ENCODE measurements at places on chromosomes 3 and 15.

DNA sequence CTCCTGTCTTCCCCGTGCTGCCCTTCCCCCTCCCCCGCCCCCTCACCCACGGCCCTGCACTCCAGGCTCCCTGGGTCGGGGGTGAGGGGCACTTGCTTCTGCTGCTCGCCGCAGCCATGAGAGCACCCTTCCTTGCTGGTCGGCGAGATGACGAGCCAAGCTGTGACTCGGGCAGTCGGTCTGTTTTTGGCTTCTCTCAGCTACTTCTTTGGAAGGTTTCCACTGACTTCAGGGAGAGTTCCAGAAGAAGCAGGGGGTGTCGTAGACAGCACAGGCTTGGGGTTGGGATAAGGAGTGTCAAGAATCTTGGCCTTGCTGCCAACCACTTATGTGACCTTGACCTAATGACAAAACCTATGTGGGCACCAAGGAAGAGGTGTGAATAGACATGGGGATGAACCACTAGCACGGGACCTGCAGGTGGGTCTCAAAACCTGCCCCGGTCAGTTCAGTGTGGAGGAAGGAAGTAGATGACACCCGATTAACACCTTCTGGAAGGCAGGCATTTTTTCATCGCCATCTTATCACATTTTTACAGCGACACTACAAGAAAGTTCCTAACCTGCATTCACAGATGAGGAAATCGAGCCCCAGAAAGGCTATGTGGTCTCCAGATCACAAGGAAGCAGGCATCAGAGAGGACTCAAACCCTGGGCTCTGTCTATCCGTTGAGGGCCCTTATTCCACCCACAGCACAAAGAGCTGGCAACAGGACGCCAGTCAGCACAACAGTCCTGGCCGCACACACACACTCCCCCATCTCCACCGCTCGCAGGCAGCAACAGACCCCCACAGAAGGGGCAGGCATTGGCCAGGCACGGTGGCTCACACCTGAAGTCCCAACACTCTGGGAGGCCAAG lies 120.9 kb downstream of the LIPC start:
- no peak for DNase-seq

GRCh38 chr15:40090774-40091455 lies 17.8 kb downstream of the BMF start:
- no peak for DNase-seq

GRCh38 chr3:149621218-149622005 lies 36.4 kb downstream of the WWTR1 start:
- DNase-seq = no peak

DNA sequence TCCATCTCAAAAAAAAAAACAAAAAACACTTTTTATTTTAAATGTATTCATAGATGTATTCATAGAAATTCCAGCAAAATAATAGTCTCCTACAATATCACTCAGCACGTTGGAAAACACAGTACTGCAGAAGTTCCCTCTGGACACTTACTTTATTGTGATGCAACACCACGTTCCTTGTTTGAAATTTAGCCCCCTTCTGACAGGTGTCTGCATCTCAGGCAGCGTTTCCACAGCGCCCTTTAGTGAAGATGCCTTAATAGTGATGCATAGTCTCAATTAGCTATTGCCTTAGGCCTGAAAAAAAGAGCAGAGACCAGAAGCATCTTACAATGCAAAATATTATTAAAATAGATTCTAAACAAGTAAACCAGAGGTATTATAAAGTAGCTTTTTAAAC lies 20.3 kb downstream of the IL12A start:
- no peak for DNase-seq

- DNase-seq = no peak
These were observed 95.2 kb downstream of the CHSY1 start for GRCh38 chr15:101156509-101157159.

DNA sequence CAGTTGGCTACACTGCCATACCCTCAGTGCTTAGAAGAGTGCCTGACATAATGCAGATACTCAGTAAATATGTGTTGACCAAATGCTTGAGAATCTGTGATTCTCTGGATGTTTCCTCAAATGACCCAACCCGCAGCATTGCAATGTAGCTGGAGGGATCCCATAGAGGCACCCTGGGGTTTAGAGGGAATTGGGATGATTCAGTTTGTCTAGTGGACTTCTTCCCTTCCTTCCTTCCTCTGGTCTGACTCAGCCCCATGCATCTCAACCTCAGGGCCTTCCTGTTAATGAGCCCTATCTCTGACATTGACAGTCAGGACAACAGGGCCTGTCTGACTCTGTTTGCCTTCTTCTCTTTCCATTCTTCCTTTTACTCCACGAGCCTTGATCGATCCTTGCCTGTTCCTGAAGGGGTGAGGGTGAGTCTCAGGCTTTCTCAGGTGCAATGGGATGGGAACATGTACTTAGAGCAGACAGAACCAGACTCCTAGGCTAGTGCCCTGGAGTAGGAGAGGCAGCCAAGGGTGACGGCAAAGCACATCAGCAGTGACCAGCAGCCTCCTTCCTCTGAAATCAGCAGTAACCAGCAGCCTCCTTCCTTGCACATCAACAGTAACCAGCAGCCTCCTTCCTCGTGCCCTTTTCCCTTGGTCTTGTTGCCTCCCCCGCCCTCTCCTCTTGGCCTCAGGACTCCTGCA lies 78.2 kb downstream of the DGKG start:
- DNase-seq = no peak

DNA sequence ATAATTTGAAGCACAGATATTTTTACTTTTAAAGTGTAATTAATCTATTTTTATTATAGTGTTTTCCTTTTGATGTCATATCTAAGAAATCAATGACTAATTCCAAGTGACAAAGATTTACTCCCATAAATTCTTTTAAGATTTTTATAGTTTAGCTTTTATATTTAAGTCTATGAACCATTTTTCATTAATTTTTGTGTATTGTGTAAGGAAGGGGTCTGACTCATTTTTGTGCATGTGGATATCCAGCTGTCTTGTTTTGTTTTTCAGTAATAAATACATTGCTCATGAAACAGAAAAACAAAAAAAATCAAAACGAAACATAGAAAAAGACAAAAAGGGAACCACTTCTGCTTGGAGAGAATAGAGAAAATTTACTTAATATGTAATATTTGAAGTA lies 145.1 kb downstream of the EPHA6 start:
- DNase-seq = no peak

GRCh38 chr3:160675566-160676124 lies 1.3 kb upstream of the ARL14 start:
- DNase-seq = no peak

DNA sequence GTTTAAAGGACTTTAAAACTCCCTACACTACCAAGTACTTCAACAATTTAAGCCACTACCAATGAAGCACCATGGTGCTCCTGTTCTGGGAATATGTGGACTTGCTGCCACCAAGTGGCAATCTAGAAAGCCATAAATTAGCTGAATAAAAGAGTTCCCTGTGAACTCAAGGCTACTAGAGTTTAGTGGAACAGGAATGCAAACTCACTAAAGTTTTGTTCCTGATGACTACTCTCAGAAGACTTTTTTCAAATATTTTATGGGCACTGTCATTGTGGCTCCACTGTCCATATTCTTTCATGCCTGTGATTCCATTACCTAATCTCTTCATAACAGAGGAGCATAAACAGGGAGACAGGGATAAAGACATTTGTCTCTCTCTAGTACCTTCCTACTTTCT lies 63.9 kb downstream of the TMCC1 start:
- DNase-seq = no peak

GRCh38 chr15:55764398-55764797 lies 21.4 kb upstream of the PRTG start:
- no peak for DNase-seq

- no peak for DNase-seq
These were observed 5.2 kb upstream of the GPR176 start for GRCh38 chr15:39925112-39925842.

DNA sequence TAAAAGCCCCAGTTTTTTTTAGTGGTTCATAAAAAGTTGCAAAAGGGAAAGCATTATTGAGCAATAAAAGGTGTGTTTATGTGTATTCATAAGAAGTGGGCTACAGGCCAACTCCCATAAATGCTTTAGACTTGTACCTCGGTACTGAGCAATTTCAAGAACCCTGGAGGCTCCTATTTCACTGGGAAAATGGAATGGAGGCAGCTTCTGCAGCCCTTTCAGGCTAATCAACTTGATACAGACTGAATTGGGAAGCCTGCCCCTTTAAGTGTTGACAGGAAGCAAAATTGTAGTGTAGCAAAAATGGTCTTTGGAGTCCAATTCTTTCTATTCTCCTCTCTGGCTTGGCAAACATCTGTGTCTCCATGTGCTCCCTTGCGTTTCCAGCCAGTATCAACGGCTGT lies 118.8 kb downstream of the ECT2 start:
- no peak for DNase-seq

GRCh38 chr3:135895106-135895733 lies 70.3 kb upstream of the PPP2R3A start:
- DNase-seq = no peak

GRCh38 chr15:86903642-86904421 lies 824.2 kb downstream of the AGBL1 start:
- no peak for DNase-seq

DNA sequence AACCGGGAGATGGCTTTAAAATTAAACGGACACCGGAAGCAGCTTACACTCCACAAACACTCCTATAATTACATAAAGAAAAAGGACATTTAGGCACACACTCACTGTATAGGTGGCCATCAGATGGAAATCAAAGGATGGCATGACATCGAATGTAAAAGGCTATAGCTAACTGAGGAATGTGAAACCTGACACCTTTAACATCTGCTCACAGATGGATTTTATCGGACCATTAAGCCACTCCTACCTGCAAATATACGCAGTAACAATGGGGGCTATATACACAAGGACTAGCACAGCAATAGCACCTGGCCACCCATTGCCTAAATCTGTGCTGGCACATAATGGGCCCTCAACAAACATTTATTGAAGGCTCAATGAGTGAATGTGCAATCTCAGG lies 14.5 kb upstream of the RBSN start:
- no peak for DNase-seq

GRCh38 chr15:59105854-59106253 lies 908 bp downstream of the CCNB2 start:
- no peak for DNase-seq

Measured in cortex of kidney (tissue), 1 donor.